CD4-positive, CD25-positive, alpha-beta regulatory T cell (primary cell): ENCODE measurements at places on chromosomes 2 and 18.

DNA sequence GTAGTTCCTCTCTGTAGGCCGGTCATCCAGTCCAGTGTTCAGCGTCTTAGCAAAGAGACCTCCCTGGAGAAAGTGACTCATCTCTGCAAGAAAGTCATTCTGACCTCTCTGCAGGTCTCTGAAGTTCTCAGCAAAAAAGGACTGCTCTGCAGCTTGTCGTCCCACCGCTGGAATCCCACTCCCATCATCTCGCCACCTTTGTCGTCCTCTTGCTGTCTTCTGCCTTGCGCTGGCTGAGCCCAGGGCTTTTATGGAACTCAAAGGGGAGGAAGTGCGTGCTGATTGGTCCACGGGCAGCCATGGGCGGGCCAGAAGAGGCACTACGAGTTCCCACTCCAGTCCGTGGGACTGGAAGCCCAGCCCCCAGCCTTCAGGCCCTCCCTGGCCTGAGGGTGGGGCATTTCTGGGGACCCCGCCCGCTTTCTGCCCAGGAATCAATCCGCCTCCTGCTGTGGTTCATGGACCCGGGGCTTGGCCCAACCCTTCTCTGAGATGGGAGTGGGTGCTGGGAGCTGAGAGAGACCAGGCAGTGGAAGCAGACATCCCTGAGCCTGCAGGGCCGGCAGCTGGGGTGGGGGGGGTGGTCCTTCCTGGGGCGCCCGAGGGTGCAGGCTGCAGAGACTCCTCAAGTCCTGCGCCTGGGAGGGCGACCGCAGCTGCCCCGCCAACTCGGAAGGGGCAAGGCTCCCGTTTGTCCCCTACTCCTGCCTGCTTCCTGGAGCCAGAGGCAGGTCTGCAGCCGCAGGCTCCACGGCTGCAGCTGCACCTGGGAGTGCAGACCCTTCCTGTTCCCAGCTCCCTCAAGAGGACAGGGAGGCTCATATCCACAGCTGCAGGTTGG, 660.7 kb upstream of the RAB6C start:
- DNase-seq = no peak

GRCh38 chr2:48343571-48344440, 186.1 kb upstream of the STON1 start:
- DNase-seq = peak; percentile 66

GRCh38 chr2:206556357-206556949, 85.8 kb upstream of the FAM237A start:
- peak; percentile 15 for DNase-seq

- no peak for DNase-seq
Observed at GRCh38 chr2:224572338-224572737, 12.8 kb downstream of the CUL3 start.

GRCh38 chr2:68632021-68632420, 11.4 kb upstream of the PROKR1 start:
- no peak for DNase-seq

- no peak for DNase-seq
Observed at GRCh38 chr2:11416186-11416585, 49.8 kb downstream of the E2F6 start.

- no peak for DNase-seq
Observed at GRCh38 chr2:154437104-154437503, 261.4 kb upstream of the KCNJ3 start.

DNA sequence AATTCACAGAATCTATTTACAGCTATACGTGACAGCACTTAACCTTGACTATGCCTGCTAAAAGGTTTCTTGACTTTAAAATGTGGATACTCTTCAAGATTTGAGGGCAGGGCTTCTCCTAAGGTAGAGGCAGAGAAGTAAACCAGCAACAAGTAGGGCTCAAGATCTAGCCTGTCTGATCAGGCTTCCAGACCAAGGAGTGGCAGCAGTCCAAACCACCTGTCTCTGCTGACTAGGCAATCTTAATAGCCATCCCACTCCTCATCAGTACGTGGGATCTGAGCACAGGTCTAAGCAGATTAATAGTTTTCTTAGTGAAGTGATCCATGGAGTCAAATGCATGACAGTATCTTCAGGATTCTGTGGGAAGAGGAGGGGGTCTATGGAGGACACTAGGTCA, 100.4 kb downstream of the GPD2 start:
- DNase-seq = no peak

GRCh38 chr2:240231838-240232244, 91.4 kb upstream of the OTOS start:
- DNase-seq = no peak

GRCh38 chr2:163778045-163778781, 42.4 kb upstream of the FIGN start:
- no peak for DNase-seq

DNA sequence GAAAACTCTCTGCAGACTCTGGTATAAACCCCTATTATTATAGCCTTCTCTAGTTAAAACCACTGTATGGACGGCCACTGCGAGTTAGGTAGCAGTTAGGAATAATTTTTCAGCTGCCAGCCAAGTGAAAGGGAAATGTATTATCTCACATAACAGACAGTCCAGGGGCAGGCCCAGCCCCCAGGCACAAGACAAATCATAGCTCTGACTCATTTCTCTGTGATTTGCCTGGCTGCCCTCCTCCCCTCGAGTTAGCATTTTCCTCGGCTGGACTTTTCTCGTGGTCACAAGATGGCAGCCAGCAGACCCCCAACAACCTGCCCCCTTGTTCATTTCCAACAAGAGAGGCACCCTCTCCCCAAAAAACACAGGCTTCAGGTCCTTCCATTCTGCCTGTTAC, 10.5 kb downstream of the VIT start:
- no peak for DNase-seq

DNA sequence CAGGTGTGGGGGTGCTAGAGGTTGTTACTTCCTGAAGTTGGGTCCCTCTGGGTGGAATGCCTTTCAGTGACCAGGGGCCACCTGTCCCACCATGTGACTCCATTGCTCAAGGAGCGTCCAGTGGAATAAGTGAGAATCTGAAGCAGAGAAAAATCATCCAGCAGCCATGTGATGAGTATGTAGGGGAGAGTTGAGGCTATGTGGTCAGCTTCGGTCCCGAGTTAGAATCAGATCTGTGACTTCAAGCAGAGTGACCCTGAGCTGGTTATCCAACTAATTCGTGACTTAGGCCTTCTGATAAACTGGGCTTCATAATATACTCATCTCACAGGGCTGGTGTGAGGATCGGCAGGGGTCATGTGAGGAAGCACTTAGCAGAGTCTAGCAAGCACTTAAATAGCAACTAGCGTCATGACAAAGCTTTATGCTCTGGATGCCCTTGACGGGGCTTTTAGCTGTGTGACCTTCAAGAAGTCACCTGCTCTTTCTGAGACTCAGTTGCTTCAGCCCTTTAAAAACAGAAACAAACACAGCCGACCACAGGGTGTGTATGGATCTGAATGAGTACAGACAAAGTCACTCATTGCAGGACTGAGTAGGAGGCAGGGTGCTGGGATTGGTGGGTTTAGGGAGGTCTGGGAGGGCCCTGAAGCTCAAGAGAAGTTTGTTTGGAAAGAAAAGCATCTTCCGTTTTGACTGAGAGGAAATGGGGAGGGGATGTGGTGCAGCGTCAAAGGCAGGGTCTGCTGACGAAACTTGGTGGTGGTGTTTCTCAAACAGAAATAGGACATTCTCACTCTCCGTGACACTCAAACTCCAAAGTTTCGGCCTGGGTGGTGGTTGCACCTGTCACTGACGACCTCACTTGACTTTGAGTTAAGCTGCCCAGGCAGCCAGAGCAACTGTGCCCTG, 264.0 kb upstream of the CXCR4 start:
- DNase-seq = peak; percentile 33

GRCh38 chr2:160427629-160428404, 65.8 kb downstream of the RBMS1 start:
- peak; percentile 21 for DNase-seq

GRCh38 chr2:69251943-69252342, 135.1 kb downstream of the GFPT1 start:
- no peak for DNase-seq
